ENCODE measurements at places on chromosomes 3 and 15.

DNA sequence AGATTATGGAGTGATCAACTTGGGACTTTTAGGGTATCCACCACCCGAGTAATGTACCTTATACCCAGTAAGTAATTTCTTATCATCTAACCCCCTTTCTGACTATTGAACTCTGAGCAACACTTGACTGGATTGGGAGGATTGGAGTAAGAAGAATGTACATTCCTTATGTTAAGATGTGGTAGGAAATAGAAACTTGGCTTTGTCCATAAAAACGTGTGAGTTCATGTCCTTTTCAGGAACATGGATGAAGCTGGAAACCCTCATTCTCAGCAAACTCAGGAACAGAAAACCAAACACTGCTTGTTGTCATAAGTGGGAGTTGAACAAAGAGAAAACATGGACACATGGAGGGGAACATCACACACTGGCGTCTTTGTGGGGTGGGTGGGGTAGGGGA, 112.3 kb downstream of the PTPRG start:
- DNase-seq = no peak

DNA sequence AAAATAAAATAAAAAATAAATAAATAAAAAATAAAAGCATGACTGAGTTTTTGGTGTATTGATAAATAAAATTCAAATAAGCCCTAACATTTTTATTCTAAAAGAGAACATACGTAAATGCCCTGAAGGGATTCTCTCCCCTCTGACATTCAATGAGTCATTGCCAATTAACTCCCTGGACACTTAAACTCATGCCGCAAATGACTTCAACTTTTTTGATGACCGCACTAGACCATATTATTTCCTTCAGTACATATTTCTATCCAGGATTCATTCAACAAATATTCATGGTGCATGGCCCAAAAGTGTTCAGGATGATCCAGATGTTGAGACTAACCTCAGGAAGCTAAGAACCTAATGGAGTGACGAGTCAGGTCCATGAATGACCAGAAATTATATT, 195.9 kb upstream of the LRRN1 start:
- DNase-seq = no peak

GRCh38 chr3:184591789-184592188, 30.2 kb downstream of the EPHB3 start:
- no peak for DNase-seq

DNA sequence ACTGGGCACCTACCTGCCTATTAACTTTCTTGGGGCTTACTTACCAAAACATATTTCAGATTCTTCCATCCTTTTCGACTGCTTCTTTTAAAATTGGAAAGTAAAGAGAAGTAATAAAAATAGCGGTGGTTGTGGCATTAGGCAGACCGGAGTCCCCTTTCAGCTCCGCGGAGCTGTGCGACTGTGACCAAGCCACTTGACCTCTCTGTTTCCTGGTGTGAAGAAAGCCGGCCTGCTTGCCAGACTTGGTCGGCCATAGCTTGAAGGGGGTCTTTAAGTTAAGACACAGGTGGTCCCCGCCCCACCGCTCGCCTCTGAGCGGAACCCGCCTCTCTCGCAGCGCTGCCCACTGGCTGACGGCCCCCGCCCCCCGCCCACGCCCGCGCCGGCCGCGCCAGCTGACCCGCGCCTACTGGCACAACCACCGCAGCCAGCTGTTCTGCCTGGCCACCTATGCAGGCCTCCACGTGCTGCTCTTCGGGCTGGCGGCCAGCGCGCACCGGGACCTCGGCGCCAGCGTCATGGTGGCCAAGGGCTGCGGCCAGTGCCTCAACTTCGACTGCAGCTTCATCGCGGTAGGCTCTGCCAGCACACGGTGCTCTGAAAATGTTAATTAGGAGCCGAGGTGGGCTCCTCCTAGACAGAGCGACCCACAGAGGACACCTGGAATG, 18.3 kb downstream of the NOX5 start:
- no peak for DNase-seq

- no peak for DNase-seq
Observed at GRCh38 chr3:25038271-25038670, 389.8 kb upstream of the RARB start.

- DNase-seq = peak; percentile 41
Observed at GRCh38 chr3:134371542-134372324, 2.5 kb downstream of the AMOTL2 start.

GRCh38 chr3:42194943-42195510, 71.0 kb downstream of the CCK start:
- no peak for DNase-seq

GRCh38 chr3:5974630-5975322, 787.3 kb downstream of the EDEM1 start:
- no peak for DNase-seq

- DNase-seq = no peak
Observed at GRCh38 chr3:168212664-168213285, 117.1 kb upstream of the GOLIM4 start.

DNA sequence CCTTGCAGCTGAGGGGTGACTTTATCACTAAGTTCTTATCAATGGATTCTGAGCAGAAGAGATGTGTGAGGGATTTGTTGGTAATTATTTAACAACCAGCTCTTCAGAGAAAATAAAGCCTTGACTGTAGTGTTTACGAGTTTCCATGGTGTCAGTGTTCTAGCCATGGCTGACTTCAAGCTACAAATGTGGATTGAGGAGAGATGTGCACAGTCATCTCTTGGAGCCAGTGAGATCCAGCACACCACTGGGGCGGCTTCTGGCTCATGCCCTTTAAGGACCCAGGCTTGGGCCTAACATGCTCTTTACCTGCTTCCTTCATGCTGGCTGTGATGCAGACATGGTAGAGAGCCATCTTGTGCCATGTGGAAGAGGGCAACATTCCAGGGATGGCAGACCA, 145.6 kb upstream of the MRPS22 start:
- DNase-seq = no peak

- no peak for DNase-seq
Observed at GRCh38 chr15:31012455-31012854, 21.0 kb upstream of the MTMR10 start.
